Vagina (tissue), 2 donors: ENCODE measurements at places on chromosomes 4 and X. TPM values are rescaled to one million over a fixed set of nuclear protein-coding genes. Genes with fewer than 3 reads are reported as not detected.

The ADGRG4 gene
- total RNA-seq = 0.25 TPM

GRCh38 chr4:10196191-10196590 lies 79.6 kb upstream of the WDR1 start:
- no peaks in the 10 kb centered on the region for H3K27me3 ChIP-seq
- H3K27ac ChIP-seq = no peak overlapping the region
- no peaks in the 10 kb centered on the region for H3K4me1 ChIP-seq
- no peak overlapping the region for H3K4me3 ChIP-seq
- no peaks in the 10 kb centered on the region for H3K36me3 ChIP-seq

The ELF4 gene
- total RNA-seq = 14.7 TPM

GRCh38 chr4:32429151-32429550 lies 1709.0 kb downstream of the PCDH7 start:
- no peaks in the 10 kb centered on the region for H3K27me3 ChIP-seq
- no peak overlapping the region for H3K27ac ChIP-seq
- H3K4me3 ChIP-seq = no peak overlapping the region
- DNase-seq = no peak

DNA sequence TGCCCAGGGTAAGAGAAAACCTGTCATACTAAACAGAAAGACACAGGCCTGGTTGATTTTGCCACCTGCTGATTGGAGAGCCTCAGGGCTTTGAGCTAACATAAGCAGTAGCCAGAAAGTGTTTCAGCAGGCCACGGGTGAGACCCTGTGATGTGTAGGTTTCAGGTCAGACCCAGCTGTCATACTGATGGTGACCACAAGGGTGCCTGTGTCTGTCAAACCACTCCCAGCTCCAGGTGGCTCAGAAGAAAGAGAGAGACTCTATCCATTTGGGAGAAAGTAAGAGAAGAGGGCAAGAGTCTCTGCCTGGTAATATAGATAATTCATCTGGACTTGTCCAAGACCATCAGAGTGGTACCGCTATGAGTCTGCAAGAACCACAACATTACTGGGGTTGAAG lies 72.8 kb upstream of the NLRP2B start:
- no peaks in the 10 kb centered on the region for H3K4me1 ChIP-seq
- no peaks in the 10 kb centered on the region for H3K27me3 ChIP-seq
- no peaks in the 10 kb centered on the region for H3K36me3 ChIP-seq

DNA sequence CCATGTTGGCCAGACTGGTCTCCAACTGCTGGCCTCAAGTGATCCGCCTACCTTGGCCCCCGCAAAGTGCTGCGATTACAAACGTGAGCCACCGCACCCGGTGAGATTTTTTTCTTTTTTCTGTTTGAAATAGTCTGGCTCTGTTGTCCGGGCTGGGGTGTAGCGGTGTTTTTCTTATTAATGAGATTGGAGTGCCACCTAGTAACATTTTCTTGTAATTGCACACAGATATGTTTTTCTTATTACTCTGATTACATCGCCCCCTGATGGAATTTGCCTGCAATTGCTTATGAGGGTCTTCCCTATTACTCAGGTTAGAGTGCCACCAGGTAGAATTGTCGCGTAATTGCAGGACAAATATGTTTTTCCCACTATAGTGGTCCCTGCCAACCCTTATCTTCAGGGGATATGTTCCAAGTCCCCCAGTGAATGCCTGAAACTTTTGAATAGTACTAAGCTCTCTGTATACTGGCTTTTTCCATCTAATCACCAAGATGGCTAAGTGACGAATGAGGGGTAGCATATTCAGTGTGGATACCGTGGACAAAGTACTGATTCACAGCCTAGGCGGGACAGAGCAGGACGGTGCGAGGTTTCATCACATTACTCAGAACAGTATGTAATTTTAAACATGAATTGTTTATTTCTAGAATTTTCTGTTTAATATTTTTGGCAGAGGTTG lies 8.6 kb upstream of the PDHA1 start:
- no peaks in the 10 kb centered on the region for H3K4me1 ChIP-seq
- H3K36me3 ChIP-seq = no peaks in the 10 kb centered on the region
- H3K27me3 ChIP-seq = no peaks in the 10 kb centered on the region
- DNase-seq = no peak
- no peak overlapping the region for H3K4me3 ChIP-seq
- no peak overlapping the region for H3K27ac ChIP-seq

- DNase-seq = no peak
- H3K4me3 ChIP-seq = no peak overlapping the region
Measured at GRCh38 chr4:78652282-78652876, 100.8 kb downstream of the ANXA3 start.

GRCh38 chr4:147778942-147779341 lies 47.1 kb downstream of the ARHGAP10 start:
- DNase-seq = no peak
- peaks cover 71% of the 10 kb centered on the region for H3K4me1 ChIP-seq
- H3K36me3 ChIP-seq = no peaks in the 10 kb centered on the region
- H3K27ac ChIP-seq = no peak overlapping the region
- no peaks in the 10 kb centered on the region for H3K27me3 ChIP-seq

The CNKSR2 gene
- 4.2 TPM for total RNA-seq

DNA sequence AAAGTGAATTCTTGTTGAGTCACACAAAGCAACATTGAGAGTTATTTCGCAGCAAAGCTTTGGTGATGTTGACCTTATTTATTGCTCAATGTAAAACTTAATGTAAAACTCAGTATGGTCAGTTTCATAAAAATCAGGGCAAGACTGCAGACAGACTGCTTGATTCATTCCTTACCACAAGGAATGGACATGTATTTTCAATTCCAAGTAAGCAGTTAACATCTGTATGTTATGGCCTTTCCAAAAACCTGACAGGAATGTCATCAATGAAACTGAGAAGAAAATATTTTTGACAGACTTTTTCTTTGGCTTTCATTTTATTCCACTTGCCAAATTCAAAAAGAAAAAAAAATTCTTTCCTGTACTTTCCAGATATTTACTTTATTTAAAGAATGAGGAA lies 488.3 kb downstream of the ANKRD50 start:
- no peak for DNase-seq
- no peaks in the 10 kb centered on the region for H3K4me1 ChIP-seq
- H3K36me3 ChIP-seq = no peaks in the 10 kb centered on the region
- H3K27ac ChIP-seq = no peak overlapping the region

- H3K27ac ChIP-seq = peak overlapping the region; percentile 39
- no peak for DNase-seq
- H3K36me3 ChIP-seq = no peaks in the 10 kb centered on the region
- H3K4me1 ChIP-seq = peaks cover 31% of the 10 kb centered on the region
Measured at GRCh38 chr4:76301068-76301774, 5.3 kb upstream of the STBD1 start.

GRCh38 chr4:157358851-157359250 lies 138.3 kb downstream of the GRIA2 start:
- no peaks in the 10 kb centered on the region for H3K36me3 ChIP-seq
- DNase-seq = no peak
- H3K4me1 ChIP-seq = no peaks in the 10 kb centered on the region

The PASD1 gene
- total RNA-seq = not detected

The GAB3 gene
- 7.6 TPM for total RNA-seq

GRCh38 chr4:148071009-148071408 lies 339.1 kb downstream of the ARHGAP10 start:
- DNase-seq = no peak
- H3K4me3 ChIP-seq = no peak overlapping the region
- no peak overlapping the region for H3K27ac ChIP-seq
- H3K27me3 ChIP-seq = no peaks in the 10 kb centered on the region
- peaks cover 29% of the 10 kb centered on the region for H3K4me1 ChIP-seq
- peaks cover 14% of the 10 kb centered on the region for H3K36me3 ChIP-seq

DNA sequence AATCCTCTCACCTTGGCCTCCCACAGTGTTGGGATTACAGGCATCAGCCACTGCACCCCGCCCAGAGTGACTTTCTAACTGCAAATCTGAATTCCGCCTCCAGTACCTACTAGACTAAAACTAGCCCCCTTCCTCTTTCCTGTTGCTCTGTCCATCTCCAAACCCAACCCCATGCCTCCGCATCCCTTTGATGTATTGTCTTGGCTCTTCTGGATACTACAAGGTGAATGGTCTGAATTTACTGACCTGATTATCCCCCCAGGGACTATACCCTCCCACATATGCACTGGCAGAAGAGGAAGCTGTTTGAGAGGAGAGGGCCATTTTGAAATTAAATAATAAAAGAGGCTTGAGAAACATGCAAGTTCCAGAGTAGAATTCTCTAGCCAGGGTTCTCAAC lies 17.7 kb upstream of the TFDP3 start:
- no peaks in the 10 kb centered on the region for H3K4me1 ChIP-seq
- no peak overlapping the region for H3K4me3 ChIP-seq
- H3K27me3 ChIP-seq = no peaks in the 10 kb centered on the region
- H3K36me3 ChIP-seq = no peaks in the 10 kb centered on the region
- no peak overlapping the region for H3K27ac ChIP-seq
- no peak for DNase-seq

- H3K27ac ChIP-seq = peak overlapping the region; percentile 64
- H3K36me3 ChIP-seq = no peaks in the 10 kb centered on the region
- no peaks in the 10 kb centered on the region for H3K27me3 ChIP-seq
- peak overlapping the region; percentile 74 for H3K4me3 ChIP-seq
Measured at GRCh38 chr4:153152501-153153338, 51.5 kb upstream of the TRIM2 start.

DNA sequence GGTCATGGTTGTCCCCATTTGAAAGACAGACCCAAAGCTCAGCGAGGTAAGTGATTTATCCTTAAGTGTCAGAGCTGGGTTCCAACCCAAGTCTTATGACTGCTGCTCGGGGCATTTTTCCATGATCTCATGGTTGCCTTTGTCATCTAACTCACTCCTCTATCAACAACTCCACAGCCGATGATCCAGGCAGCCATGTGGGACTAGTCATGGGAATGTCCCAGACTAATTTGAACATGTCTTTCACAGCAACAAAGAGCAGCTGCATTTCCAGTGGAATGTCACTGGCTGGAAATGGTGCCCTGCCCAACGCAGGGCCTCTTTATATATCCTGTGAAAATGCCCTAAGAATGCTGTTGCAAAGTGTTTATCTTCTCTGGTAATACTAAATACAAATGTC lies 284.8 kb upstream of the PPARGC1A start:
- H3K27ac ChIP-seq = no peak overlapping the region
- H3K36me3 ChIP-seq = no peaks in the 10 kb centered on the region
- no peak for DNase-seq
- H3K4me3 ChIP-seq = no peak overlapping the region
- H3K4me1 ChIP-seq = no peaks in the 10 kb centered on the region

DNA sequence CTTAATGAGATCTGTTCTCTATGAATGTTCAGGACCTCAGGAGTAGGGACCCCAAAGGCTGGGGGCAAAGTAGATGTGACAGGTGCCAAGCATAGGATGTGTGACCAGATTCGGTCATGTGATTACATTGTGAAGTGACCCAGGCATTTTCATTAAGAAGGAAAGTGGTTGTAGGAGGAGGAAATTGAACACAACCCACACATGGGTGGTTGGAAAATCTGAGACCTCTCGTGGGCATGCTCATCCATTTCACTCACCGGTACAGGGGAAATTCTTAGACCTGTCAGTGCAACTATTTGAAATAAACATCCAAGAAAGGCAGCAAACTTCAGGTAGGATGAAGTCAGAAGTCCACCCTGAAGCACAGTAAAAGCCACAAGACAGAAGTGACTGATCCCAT lies 43.5 kb upstream of the CD99 start:
- no peaks in the 10 kb centered on the region for H3K27me3 ChIP-seq
- no peak overlapping the region for H3K27ac ChIP-seq
- H3K36me3 ChIP-seq = no peaks in the 10 kb centered on the region
- no peaks in the 10 kb centered on the region for H3K4me1 ChIP-seq
- no peak for DNase-seq

GRCh38 chr4:136650541-136651277 lies 881.6 kb downstream of the PCDH18 start:
- no peaks in the 10 kb centered on the region for H3K27me3 ChIP-seq
- H3K27ac ChIP-seq = no peak overlapping the region
- no peak for DNase-seq

DNA sequence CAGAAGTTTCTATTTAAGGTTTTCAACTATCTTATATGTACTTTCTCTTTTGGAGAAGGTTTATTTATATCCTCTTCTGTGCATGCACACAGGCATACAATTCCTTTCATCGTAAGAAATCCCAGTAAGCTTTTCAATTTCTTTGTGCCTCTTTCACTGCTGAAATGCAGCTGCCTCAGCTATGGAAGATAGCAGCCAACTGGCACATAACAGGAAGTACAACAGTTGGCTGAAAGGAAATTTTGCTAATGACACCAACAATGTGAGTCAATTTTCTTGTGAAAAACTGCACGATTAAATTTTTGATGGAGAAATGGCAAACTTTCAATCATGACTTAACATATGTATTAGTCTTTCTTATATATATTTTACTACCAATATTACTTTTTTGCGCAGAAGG lies 74.5 kb upstream of the PAQR3 start:
- no peak for DNase-seq
- H3K27me3 ChIP-seq = no peaks in the 10 kb centered on the region
- H3K27ac ChIP-seq = no peak overlapping the region
- no peaks in the 10 kb centered on the region for H3K36me3 ChIP-seq
- H3K4me1 ChIP-seq = no peaks in the 10 kb centered on the region

DNA sequence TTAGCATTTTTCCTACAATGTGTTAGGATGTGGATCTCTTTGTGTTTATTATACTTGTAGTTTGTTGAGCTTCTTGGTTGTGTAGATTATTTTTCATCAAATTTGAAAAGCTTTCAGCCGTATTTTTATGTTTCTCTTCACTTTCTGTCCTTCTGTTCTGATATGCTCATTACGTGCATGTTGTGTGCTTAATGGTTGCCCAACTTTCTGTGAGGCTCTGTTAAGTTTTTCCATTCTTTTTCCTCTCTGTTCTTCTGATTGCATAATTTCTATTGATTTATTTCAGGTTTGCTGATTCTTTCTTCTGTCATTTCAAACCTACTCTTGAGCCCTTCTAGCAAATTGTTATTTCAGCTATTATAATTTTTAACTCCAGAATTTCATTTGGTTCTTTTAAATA lies 478.2 kb downstream of the IL1RAPL1 start:
- no peak overlapping the region for H3K4me3 ChIP-seq
- no peak overlapping the region for H3K27ac ChIP-seq
- H3K4me1 ChIP-seq = no peaks in the 10 kb centered on the region
- no peaks in the 10 kb centered on the region for H3K36me3 ChIP-seq

The PSAPL1 gene
- total RNA-seq = not detected

The NDP gene
- total RNA-seq = 3.7 TPM
